MM.1S (cell line): ENCODE measurements at places on chromosomes 12 and 14.
A peak's percentile ranks its signal among the peaks of the same experiment; 100 is the strongest.

DNA sequence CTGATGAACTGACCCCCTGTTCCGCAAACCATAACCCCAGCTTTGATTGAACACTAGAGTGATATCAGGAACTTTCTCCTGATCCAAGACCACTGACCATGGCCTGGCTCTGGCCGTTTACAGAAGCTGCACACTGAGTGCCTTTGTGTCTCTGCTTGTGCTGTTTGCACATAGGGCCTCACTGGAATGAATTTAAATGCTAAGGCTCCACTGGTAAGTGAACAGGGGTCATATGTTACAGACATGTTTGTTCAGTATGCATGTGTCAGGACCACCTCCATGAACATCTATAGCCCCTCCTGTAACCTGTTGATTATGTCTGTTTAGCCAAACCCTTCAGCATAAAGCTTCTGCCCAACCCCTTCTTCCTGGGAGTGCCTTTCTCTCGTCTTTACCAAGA is 1239.8 kb downstream of the TMEM121 start:
- no peaks in the 10 kb centered on the region for H3K36me3 ChIP-seq
- H3K27me3 ChIP-seq = no peaks in the 10 kb centered on the region
- no peaks in the 10 kb centered on the region for H3K4me1 ChIP-seq
- no peak overlapping the region for H3K27ac ChIP-seq

GRCh38 chr12:132152411-132152821 is 8.2 kb downstream of the NOC4L start:
- no peak overlapping the region for H3K4me3 ChIP-seq
- no peak for DNase-seq
- no peaks in the 10 kb centered on the region for H3K27me3 ChIP-seq
- no peak overlapping the region for H3K27ac ChIP-seq

GRCh38 chr12:9064201-9064814 is 51.4 kb downstream of the A2M start:
- peak overlapping the region; percentile 87 for H3K4me3 ChIP-seq
- peak; percentile 85 for DNase-seq
- H3K27me3 ChIP-seq = no peaks in the 10 kb centered on the region
- peaks cover 9% of the 10 kb centered on the region; the same call in 1 of the 2 replicates for H3K4me1 ChIP-seq
- peak overlapping the region; percentile 41; the same call in 1 of the 2 replicates for H3K27ac ChIP-seq

GRCh38 chr12:32418903-32419519 is 19.7 kb downstream of the FGD4 start:
- no peaks in the 10 kb centered on the region for H3K36me3 ChIP-seq
- no peak overlapping the region for H3K4me3 ChIP-seq
- H3K4me1 ChIP-seq = peaks cover 5% of the 10 kb centered on the region; the same call in 1 of the 2 replicates
- DNase-seq = no peak

GRCh38 chr14:38412654-38413053 is 156.8 kb upstream of the CLEC14A start:
- H3K4me3 ChIP-seq = no peak overlapping the region
- H3K27me3 ChIP-seq = no peaks in the 10 kb centered on the region
- DNase-seq = no peak
- no peaks in the 10 kb centered on the region for H3K36me3 ChIP-seq
- H3K4me1 ChIP-seq = no peaks in the 10 kb centered on the region

DNA sequence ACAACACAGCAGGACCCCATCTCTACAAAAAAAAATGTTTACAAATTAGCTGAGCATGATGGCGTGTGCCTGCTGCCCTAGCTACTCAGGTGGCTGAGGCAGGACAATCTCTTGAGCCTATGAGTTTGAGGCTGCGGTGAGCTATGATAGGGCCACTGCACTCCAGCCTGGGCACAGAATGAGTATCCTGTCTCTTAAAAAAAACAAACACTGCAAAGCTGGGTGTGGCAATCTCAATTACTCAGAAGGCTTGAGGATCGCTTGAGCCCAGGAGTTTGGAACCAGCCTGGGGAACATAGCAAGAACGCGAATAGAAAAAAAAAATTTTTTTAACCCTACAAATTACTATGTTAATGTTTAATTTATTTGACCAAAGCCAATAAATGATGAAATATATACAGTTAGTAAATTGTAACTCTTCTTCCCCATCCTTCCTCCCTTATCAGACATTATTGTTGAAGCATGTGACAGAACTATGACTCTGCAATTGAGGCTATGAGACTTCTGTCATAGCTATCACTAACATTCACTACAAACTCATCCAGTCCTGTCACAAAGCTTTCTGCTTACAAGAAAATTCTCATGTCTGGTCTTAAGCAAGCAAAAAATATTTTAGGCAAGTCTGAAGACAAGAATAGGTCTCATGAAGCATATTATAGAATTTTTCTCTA is 9.8 kb downstream of the BTBD7 start:
- no peaks in the 10 kb centered on the region for H3K36me3 ChIP-seq
- H3K4me3 ChIP-seq = no peak overlapping the region
- DNase-seq = no peak
- H3K27ac ChIP-seq = peak overlapping the region; percentile 73
- H3K27me3 ChIP-seq = no peaks in the 10 kb centered on the region

DNA sequence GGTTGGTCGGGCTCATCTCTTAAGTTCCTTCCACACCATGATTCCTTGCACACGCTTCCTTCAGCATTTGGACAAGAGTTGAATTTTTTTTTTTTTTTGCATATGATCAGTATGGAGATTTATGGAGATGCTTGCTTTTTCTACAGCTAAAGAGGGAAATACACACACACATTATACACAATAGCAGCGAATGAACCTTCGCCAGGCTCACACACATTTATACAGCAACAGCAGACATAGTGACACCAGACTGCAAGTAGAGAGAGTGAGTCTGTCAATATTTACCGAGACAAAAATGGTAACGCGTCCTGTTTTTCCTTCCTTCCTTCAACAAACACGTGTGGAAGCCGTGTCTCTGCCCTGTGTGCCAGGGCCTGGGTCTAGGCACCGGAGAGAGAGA is 897.9 kb downstream of the BCL11B start:
- H3K4me1 ChIP-seq = no peaks in the 10 kb centered on the region
- H3K27me3 ChIP-seq = no peaks in the 10 kb centered on the region
- DNase-seq = no peak
- H3K27ac ChIP-seq = no peak overlapping the region

- H3K27me3 ChIP-seq = no peaks in the 10 kb centered on the region
- no peaks in the 10 kb centered on the region for H3K36me3 ChIP-seq
- no peak for DNase-seq
- no peaks in the 10 kb centered on the region for H3K4me1 ChIP-seq
- H3K4me3 ChIP-seq = no peak overlapping the region
- no peak overlapping the region for H3K27ac ChIP-seq
Measured at GRCh38 chr12:116661341-116661740, 76.5 kb downstream of the SPRING1 start.

- no peaks in the 10 kb centered on the region for H3K36me3 ChIP-seq
- no peaks in the 10 kb centered on the region for H3K27me3 ChIP-seq
- H3K27ac ChIP-seq = no peak overlapping the region
- DNase-seq = no peak
- no peak overlapping the region for H3K4me3 ChIP-seq
- no peaks in the 10 kb centered on the region; the same call in 1 of the 2 replicates for H3K4me1 ChIP-seq
Measured at GRCh38 chr12:6437586-6437985, 7.2 kb upstream of the CD27 start.

DNA sequence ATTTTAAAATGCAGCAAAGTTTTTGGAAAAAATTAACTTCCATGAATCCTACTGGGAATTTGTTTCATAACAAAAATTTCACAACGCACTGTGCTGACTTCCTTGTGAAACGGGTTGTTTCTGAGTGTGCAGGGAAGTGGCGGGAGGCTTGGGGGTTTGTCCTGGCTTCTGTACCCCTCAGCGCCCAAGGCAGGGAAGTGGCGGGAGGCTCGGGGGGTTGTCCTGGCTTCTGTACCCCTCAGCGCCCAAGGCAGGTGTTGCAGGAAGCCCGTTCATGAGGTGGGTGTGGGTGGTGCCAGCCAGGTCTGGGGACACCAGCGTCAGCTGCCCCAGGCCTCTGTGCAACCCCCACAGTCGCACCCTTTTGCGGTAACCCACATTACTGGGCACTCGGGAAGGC is 25.1 kb downstream of the ADGRD1 start:
- no peak overlapping the region for H3K4me3 ChIP-seq
- H3K36me3 ChIP-seq = no peaks in the 10 kb centered on the region
- DNase-seq = no peak
- H3K27ac ChIP-seq = no peak overlapping the region

GRCh38 chr14:56649382-56649781 is 69.8 kb downstream of the TMEM260 start:
- no peak overlapping the region for H3K27ac ChIP-seq
- no peaks in the 10 kb centered on the region for H3K27me3 ChIP-seq
- no peaks in the 10 kb centered on the region for H3K36me3 ChIP-seq
- DNase-seq = no peak

DNA sequence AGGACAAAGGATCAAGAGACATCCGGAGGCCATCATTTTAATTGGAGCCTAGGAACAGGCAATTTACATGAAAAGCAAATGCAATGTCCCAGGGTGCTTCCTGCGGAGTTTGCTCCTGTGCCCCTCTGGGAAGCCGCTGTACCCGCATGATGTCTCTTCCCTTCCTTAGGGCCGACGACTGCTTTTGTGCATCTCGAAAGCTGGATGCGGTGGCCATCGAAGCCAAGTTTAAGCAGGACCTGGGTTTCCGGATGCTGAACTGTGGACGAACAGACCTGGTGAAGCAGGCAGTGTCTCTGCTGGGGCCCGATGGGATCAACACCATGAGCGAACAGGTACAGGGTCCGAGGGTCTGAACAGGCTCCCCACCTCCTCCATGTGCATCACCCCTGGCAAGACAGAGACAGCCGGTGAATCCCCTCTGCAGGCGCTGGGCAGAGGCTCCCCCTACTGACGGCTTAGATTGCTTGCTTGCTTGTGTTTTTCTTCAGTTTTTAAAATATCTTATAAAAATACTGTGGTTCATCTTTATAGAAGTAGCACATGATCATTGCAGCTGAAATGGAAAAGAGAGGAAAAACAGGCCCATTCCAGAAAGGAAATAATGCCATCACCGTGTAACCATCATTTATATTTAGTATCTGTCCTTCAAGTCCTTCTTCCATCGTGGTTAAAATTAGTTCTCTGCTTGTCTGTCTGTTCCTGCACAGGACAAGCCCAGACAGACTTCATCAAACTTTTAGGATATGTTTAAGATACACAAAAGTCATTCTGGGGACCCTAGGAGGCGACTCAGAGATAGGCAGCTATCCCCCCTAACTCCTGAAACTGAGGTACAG is 75.4 kb upstream of the PWP1 start:
- H3K36me3 ChIP-seq = no peaks in the 10 kb centered on the region
- no peaks in the 10 kb centered on the region for H3K4me1 ChIP-seq
- DNase-seq = peak; percentile 44
- no peak overlapping the region for H3K27ac ChIP-seq
- no peak overlapping the region for H3K4me3 ChIP-seq

DNA sequence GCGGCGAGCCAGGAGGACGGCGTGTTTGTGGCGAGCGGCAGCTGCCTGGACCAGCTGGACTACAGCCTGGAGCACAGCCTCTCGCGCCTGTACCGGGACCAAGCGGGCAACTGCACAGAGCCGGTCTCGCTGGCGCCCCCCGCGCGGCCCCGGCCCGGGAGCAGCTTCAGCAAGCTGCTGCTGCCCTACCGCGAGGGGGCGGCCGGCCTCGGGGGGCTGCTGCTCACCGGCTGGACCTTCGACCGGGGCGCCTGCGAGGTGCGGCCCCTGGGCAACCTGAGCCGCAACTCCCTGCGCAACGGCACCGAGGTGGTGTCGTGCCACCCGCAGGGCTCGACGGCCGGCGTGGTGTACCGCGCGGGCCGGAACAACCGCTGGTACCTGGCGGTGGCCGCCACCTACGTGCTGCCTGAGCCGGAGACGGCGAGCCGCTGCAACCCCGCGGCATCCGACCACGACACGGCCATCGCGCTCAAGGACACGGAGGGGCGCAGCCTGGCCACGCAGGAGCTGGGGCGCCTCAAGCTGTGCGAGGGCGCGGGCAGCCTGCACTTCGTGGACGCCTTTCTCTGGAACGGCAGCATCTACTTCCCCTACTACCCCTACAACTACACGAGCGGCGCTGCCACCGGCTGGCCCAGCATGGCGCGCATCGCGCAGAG is 873 bp downstream of the PLXNC1 start:
- no peaks in the 10 kb centered on the region for H3K27me3 ChIP-seq
- peak overlapping the region; percentile 82 for H3K27ac ChIP-seq
- H3K4me1 ChIP-seq = peaks cover 31% of the 10 kb centered on the region
- DNase-seq = peak; percentile 70

DNA sequence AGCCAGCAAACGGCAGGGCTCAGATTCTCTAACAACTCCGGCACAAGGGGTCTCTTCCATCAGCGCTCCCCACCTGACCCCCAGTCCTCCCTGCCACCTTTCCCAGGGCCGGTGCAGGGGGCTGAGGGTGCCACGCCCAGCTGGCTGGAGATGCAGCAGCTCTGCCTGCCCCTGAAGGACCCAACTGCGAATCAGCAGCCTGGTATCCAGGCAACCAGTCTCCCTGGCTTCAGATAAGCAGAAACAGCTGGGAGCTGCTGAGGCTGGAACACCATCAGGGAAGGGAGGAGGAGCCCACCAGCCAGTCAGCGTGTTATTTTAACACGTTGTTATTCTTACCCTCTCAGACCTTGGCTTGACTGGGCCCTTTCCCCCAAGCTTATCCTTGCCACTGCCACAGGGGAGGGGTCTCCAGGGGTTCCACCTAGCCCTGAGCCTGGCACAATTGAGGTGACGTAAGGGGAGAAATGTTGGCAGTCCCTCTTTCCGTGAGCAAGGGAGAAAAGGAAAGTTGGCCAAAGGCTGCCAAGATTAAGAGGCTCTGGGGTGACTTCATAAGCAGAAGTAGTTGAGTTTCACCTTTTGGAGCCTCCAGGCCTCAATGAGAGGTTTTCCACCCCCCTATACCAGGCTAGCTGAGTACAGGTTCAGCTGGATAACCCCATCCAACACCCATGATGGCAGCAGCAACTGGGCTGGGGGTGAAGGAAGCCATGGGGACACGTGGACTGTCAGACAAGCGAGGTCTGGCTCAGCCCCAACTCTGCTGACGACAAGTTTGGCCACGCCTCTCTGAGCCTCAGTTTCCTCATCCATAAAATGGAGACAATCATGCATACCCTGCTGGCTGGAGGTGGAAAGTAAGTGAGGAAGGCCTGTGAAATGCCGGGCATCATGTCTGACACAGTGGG is 91.1 kb downstream of the IRF2BPL start:
- H3K36me3 ChIP-seq = no peaks in the 10 kb centered on the region
- no peak overlapping the region for H3K4me3 ChIP-seq
- H3K27me3 ChIP-seq = no peaks in the 10 kb centered on the region
- no peak overlapping the region for H3K27ac ChIP-seq
- DNase-seq = no peak

- H3K27me3 ChIP-seq = no peaks in the 10 kb centered on the region
- H3K4me1 ChIP-seq = no peaks in the 10 kb centered on the region
- H3K4me3 ChIP-seq = no peak overlapping the region
- DNase-seq = no peak
- no peak overlapping the region for H3K27ac ChIP-seq
- no peaks in the 10 kb centered on the region for H3K36me3 ChIP-seq
Measured at GRCh38 chr14:104868811-104869572, 3.9 kb downstream of the CEP170B start.

GRCh38 chr12:53048780-53049401 is 974 bp upstream of the TNS2 start:
- 0 out of 2 replicates have a peak, but pooled peaks cover 5% of the 10 kb centered on the region for H3K4me1 ChIP-seq
- H3K36me3 ChIP-seq = no peaks in the 10 kb centered on the region
- peaks cover 6% of the 10 kb centered on the region; the same call in 1 of the 2 replicates for H3K27me3 ChIP-seq
